Stimulated activated CD4-positive, alpha-beta T cell treated with anti-CD3 and anti-CD28 coated beads, Interleukin-12 subunit alpha, Interleukin-12 subunit beta, amount 100 ng/mL, for 4 hours (primary cell): ENCODE measurements at places on chromosomes 6 and 20.

DNA sequence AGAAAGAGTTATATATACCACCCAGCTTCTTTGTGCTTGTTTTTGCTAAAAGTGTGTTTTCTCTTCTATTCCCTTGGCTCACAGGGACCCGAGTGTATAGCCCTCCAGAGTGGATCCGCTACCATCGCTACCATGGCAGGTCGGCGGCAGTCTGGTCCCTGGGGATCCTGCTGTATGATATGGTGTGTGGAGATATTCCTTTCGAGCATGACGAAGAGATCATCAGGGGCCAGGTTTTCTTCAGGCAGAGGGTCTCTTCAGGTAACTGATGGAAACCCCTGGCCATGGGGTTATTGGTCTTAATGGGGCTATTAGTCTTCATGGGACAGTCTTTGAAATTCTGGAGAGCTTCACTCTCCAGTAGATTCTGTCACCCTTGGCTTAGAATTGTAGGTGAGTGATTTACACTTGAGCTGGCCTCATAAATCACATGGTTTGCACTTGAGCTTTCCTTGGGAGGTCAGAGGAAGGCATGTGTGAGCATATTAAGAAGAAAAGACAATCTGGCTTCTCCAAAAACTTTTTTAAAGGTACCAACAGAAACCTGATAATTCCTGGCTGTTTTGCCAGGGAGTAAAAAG is 3.0 kb downstream of the PIM1 start:
- DNase-seq = no peak

DNA sequence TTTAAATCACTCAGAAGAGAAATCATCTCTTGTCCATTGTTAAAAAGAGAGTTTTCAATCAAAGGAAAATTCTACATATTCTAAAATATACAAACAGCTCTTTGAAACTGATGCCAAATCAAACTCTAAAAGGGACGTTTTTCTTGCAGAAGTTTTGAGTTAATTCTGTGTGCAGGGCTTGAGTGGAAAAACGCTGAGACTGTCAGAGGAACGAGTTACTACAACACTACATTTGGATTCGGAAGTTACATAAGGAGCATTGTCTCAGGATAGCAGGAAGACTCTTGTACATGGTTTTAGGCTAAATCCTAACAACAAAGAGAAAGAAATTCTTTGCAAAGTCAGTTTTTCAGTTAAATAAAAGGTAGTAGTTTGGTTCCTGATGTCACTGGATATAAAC is 155.7 kb upstream of the SUPT3H start:
- DNase-seq = no peak

DNA sequence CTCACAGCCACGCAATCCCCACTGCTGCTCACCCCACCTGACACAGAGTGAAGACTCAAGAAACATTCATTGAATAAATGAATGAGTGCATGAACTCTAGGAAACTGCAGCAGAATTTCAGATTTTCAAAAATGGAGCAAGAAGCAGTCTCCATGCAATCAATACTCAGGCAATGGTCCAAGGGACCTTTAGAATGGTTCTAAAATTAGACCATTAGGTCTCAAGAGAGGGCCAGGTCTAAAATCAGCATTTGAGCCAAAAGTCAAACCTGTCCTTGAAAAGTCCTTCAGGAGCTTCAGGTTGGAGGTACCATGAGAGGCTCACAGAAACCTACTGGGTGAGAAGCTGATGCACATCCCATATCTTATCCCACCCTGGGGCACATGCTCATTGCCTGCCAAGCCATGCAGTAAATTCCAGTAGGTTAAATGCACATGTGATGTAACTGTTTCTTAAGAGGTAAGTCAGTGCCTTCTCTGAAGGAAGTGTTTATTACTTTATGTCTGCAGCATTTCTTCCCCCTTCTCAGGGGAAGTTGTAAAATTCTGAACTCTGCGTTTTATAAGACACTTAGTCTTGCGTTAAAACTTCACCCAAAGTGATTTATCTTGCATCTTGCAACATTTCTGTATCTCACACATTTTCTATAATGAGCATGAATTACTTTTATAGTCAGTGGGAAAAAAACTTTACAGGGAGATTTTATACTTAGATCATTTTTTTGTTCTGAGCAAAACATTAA is 126.6 kb downstream of the ADAT2 start:
- no peak for DNase-seq

GRCh38 chr6:107246972-107247615 is 131.8 kb upstream of the BEND3 start:
- DNase-seq = no peak

DNA sequence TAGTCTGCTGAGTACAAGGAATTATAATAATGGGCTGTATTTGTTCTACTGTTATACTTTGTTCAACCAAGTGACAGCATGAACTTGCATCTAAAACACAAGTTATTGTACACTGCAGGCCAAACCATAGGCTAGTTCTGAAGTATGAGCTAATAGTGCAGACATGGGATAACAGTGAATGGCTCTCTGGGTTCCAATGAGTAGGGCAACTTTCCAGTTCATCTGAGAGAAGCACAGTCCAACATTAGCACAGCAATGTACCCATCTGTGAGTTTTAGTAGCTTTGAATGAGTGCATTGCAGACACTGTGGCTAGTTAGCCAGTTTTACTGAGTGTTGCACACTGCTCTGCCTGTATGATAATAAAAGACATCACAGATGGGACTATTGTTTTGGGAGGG is 56.5 kb upstream of the FUT9 start:
- DNase-seq = no peak

DNA sequence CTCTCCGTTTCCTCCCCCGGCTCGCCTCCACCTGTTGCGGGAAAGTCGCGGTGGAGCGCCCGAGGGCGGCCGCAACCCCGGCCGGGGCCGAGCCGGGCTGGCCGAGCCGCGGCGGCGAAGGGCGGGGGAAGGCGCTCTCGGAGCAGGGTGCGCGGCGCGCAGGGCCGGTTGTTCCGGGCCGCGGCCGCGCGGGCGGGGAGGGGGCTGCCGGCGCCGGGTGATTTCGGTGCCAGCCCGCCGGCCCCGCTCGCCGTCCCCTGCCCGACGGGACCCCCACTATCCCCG is 235 bp downstream of the MAP7 start:
- no peak for DNase-seq

DNA sequence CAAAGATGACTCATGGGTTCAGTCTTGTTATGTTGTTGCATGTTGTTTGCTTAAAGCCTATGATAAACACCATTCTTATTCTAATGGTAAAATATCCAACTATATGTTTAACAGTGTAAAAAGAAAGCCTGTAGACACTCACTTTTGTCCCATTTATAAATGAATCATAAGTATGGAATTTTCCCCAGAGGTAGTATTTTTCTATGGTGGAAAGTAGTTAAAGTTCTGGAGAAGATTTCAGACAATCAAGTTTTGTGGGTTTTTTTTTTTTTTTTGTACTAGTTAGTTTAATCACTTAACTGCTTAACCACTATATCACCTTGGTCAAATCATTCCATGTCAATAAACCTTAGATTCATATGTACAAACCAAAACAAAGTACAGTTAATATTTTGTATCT is 35.8 kb downstream of the PTCHD4 start:
- no peak for DNase-seq

- no peak for DNase-seq
These were observed 370.9 kb downstream of the COL12A1 start for GRCh38 chr6:74834967-74835366.

DNA sequence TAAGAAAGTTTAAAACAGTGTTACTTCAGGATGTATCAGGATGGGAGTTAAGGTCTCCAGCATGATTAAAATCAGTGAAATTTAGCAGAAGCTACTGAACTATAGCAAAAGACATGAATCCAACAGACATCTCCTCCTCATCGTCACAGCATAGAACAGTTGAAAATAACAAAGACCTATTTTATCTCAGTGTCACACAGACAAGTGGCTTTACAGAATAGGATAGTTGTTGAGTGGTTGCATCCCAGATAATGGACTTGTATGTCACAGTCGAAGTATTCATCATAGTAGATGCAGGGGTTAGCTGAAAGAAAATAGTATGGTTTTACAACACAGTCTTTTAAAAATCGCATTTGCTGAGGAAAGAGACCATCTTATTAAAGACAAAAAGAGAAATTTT is 31.2 kb downstream of the CRISP1 start:
- DNase-seq = no peak

GRCh38 chr6:158645064-158646022 is 800 bp upstream of the DYNLT1 start:
- no peak for DNase-seq

DNA sequence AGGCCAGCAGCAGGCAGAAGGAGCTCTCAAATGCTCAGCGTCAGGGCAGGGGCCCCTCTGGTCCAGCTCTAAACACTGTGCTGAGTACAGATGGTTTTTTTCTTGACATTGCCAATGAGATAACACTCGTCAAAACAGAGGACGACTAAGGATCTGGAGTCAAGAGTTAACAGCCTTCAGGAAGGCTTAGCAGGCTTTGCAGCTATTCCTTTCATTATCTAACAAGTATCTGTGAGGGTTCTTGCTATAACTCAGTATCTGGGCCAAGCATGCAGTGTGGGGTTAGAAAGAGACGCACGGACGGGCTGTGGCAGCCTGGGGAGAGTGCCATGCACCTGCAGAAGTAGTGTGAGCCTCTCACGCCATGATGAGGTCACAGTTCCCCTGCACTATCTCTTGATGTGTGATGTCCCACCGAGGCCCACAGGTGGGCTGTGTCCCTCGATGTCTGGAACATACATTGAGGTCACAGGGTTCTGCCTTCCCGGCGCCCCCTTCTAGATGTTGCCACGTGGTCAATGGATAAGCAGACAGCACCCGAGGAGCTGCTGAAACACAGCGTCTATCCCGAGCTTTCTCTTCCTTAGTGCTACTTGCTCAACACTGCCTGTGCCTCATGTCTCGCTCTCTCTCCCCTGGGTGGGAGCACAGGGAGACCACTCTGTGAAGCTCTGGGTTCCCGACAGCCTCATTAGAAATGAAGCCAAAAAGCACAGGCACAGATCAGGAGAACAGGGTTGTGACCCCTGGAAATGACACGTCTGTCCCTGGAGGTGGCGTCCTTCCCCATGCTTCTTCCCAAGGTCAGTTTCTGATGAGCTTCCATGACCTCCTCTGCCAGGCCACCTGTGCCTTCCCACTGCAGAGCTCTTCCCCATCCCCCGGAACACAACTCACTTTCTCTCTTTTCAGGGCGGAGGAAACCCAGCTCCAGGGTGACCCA is 85.5 kb upstream of the RPS6KA2 start:
- no peak for DNase-seq

GRCh38 chr6:155314773-155315515 is 660 bp upstream of the TFB1M start:
- peak; percentile 17 for DNase-seq

GRCh38 chr6:168035661-168036545 is 38.4 kb downstream of the KIF25 start:
- DNase-seq = no peak

GRCh38 chr20:45780159-45780558 is 11.5 kb downstream of the WFDC3 start:
- no peak for DNase-seq

DNA sequence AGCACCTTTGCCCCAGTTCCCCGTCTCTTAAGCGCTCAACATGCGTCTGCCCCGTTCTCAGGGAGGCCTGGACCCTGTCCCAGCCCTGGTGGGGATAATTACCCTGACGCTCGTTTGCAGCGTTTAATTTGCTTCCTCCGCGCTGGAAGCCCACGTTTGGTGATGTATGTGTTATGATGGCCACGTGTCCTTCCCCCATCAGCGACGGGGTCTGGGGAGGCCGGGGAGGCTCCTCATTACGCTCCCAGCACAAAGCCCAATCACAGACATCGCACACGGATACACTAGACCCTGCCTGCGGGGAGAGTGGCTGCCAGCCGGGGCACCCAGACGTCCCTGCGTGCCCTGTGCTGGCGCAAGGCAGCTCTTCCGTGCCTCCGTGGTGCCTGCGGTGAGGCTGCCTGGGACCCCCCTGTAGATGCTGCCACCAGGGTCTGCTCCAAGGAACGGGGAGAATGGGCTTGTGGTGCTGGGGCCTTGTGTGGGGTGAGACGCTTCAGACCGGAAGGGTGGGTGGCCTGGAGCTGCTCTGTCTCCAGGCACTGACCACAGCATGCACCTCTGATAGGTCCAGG is 10.2 kb upstream of the CHRNA4 start:
- no peak for DNase-seq

- no peak for DNase-seq
These were observed 18.2 kb downstream of the SCGN start for GRCh38 chr6:25670208-25670607.

DNA sequence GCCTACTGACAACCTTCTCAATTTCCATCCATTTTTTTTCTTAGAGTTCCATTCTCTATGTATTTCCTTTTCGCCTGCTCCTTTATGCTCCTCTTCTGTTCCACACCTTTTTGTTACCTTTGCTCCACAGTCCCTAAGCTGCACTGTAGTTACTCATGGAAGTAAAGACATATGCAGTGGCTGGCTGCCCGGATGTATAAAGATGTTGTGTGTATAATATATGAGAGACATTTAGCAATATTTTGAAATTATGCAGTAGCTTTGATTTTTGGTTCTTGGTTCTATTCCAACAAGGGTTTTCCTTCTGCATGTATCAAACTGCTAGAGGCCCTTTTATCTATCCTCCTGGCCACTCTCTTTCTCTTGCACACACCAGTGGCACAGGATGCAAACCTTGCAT is 234.9 kb downstream of the DOK5 start:
- no peak for DNase-seq

DNA sequence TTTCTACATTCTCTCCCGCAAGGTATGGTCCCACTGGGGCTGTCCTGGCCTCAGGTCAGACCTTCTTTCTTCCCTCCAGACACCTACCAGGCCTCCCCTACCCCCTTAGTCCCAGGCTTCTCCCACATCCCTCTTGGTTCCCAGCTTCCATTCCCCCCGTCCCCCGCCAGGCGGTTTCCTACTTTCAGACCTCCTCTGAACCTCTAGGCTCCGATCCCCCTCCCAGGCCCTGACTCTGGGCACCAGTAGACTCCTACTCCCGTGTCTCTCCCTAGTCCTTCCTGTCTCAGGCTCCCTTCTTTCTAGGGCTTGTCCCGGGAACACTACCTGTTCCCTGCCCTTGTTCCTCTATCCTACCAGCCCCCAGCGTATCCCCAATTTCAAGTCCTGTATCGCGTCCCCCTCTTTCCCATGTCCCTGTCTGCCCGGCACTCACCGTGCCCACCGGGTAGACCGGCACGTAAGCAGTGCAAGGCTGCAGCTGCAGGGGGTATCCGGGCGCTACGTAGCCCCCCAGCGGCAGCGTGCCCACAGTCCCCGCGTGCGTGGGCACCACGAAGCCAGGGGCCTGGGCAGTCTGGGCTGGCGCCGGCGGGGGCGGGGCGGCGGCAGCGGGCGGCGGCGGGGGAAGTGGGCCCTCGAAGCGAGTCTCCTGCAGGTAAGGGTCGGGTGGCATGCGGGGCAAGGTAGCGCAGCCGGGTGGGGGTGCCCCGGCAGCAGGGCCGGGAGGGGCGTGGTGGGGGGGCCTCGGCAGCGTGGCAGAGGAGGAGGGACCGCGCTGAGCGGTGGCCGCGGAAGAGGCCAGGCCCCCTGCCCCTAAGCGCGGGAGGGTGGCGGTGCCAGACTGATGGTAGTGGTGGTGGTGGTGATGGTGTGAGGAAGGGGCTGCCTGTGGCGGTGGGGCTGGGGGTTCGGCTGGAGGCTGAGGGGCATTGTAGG is 1.5 kb downstream of the PRRT1 start:
- no peak for DNase-seq

DNA sequence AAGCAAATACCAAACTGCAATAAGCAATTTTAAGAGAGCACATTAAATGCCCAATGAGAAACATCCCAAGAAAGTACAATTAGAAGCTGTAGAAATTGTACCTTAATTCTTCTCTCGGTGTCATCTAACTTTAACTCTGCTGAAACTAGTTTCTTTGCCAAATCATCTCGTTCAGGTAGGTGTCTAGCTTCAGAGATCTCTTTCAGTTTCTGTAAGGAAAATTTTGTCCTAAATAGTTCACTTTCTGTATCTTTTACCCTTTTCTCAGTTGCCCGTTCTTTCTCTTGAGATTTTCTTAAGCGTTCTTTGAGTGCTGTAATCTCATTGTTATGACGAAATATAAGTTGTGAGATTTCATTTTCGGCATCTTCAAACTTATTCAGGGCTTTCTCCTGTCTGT is 24.1 kb downstream of the LCA5 start:
- DNase-seq = no peak
